ENCODE measurements at places on chromosomes 7 and 10.

DNA sequence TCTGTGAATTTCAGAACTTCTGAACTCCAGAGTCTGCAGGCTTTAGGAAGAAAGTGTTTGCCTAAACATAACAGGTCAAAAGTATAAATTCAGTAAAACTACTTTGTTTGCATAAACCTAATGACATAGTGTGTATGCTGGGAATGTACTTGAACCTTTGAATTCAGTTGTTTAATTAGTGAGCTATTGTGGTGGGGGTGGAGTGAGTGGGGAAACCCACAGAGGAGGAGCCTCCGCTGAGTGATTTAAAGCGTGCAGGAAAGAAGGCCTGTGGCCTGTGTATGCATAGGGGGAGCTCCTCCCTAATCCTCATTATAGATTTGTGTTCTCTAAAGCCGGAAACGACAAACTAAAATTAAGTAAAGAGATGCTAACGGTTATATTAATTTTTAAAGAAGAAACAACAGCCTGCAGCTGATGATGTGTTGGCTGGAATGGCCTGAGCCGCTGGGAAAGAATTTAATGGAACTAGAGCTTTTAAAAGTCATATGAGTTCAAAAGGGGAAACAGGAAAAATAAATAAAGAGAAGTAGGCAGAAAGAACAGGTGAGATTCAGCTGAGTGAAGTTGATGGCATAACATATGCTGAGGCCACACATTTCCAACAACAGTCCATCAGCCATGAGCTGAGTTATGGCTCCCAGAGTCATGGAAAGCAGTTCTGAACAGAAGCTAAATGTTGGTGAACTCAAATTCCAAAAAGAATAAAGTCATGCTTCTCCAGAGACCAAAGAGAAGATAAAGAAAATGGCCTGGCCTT, 595.0 kb downstream of the GRM8 start:
- DNase-seq, result no peak

DNA sequence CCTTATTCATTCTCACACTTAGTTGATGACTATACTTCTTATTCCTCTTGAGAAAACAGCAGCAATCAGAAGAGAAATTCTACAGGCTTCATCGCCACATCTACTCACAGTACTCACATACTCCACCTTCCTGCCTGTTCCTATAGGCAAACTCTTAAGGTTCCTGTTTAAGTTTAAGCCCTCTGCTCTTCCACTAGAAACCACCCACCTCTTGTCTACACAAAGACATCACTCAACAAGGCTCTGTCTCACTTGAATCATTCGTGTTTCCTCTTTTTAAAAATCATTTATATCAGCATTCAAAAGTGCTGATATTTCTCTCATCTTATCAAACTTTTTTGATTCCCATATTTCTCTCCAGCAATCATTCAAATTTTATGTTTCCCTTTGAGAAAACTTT, 85.5 kb upstream of the ADO start:
- DNase-seq, result no peak

DNA sequence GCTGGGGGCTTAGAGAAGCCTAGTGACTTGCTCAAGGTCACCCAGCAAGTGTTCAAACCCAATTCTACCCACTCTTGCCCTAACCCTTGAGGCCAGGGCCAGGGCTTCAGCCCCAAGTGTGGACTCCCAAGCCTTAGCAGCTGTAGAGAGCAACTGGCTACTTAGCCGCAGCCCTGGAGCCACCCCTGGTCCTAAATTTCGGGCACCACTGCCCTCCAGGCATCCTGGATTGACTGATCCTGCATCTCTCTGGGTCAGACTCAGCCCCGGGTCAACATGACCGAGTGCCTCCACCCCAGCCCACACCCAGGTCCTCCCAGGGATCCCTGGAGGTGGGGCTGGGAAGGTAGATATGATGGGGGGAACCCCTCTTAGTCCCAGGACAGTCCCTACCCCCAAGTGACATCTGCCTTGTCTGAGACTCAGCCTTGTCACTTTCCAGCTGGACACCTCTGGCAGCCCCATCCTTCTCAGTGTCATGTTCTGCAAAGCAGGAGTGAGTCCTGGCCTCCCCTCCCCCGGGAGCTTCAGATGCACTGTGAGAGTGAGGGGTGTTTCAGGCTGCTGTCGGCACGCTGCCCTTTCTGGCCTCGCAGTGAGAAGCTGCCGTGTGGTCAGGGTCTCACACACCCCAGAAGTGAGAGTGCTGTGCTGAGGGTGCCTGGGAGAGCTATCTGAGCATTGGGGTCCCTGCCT, 89.8 kb downstream of the ZMIZ1 start:
- no peak for DNase-seq

DNA sequence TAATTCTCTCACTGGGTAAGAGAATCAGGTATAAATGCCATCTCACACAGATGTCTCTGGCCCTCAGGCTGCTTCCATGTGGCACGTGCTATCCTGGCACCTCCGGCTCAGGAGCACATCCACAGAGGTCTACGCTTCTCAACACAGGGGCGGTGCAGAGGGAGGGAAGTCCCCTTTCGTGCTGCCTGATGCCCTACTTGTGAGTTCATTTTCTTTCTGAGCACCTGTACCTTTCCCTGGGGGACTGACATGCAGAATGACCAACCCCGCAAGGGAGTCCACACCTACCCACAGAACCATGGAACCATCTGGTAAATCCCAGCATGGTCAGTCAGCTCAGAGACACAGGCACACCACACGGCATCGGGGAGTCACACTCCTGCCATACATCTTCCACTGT, 99.0 kb upstream of the SAMD8 start:
- no peak for DNase-seq

- no peak for DNase-seq
These were observed 206.3 kb downstream of the THSD7A start for GRCh38 chr7:11625669-11626068.

DNA sequence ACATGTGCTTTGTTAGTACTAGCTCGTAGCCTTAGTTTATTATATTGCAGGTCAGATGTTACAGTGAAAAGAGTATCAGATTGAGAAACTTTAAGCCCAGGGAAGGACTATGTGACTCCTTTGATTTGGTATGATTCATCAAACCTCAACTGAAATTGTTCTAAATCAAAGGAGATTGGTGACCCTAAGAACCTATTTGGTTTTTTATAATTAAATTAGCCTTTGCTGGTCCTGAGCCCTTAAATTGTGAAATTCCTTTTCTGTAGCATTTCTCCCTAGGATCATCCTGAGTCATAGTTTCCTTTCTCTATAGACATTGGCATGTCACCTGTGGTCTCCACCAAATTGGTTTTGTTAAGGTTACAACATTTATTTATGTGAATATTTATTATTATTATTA, 89.7 kb downstream of the POLR1F start:
- no peak for DNase-seq

DNA sequence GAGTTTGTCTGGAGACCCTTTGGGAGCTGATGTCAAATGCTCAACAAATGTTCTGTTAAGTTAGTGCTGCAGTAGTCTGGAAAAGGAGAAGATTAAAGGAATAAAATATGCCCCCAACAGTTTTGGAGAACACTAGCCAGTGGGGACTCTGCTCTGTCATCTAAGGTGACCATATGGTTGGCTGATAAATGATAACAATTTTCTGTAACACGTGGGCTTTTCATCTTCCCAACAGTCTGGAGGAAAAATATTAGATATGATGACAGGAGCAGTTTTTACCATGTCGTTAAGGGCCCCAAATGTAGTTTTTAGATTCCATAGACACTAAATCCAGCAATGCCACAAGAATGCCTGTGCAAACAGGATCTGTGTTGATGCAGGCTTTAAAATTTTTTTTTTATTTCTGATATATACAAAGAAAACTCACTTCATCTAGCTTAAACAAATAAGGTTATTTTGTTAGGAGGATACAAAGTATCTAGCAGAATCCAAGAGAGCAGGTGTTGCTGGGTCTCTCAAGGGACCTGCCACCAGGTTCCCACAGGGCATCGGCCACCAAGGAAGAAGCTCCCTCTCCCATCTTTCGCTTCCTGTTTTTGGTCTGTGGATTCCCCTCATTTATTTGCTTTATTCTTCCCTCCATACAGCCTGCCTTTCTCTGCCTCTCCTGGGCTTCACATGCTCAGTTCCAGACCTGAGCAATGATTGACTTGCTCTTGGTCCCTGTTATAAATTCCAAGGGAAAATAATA, 6.2 kb upstream of the CFAP58 start:
- DNase-seq, result no peak

DNA sequence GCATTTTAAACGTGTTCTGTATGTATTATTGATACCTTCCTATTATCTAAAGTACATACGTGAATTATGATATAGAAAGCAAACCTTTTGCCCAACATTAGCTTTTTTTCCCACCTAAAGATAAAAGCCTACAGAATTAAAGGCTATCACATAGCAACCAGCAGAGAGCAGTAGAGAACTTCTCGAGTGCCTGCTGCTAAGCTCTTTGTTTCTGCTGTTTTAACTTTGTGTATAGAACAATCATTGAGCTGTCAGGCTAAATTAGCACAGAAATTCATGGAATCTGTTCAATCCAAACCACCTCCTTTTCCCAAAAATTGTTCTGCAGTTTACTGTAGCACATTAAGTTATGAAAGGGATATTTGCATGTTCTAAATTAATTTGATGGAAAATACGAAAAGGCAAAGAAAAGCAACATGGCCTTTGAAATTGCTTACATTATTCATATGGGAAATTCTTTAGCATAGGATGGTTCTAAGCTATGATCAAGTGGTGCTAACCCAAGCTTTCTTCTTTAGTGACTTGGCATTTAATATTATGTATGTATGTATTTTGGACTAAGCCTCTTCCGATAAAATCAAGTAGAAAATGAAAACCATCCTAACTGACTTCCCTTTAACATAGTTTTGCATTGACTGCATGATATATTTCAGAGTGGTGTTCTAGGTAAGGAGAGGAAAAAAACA, 1288.5 kb downstream of the GATA3 start:
- peak; percentile 8 for DNase-seq

DNA sequence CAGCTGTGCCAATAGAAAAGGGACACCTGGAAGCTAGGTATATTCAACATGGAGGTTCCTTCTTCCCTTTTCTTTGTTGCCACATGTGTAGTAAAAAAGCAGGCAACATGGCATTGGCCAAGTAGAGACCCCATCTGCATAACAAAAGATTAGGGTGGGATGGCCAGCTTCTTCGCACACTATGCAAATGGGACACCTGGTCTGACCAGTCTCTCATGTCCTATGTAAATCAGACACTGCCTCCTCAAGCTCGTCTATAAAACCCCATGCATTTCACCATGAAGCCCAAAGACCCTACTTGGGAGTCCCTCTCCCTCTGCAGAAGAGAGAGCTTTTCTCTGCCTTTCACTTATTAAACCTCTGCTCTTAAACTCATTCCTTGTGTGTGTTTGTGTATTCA, 53.9 kb downstream of the MYL10 start:
- DNase-seq, result no peak

- DNase-seq, result no peak
These were observed 1.0 kb upstream of the PLXDC2 start for GRCh38 chr10:19815036-19815730.

- no peak for DNase-seq
These were observed 33.4 kb upstream of the NUB1 start for GRCh38 chr7:151308256-151308655.

DNA sequence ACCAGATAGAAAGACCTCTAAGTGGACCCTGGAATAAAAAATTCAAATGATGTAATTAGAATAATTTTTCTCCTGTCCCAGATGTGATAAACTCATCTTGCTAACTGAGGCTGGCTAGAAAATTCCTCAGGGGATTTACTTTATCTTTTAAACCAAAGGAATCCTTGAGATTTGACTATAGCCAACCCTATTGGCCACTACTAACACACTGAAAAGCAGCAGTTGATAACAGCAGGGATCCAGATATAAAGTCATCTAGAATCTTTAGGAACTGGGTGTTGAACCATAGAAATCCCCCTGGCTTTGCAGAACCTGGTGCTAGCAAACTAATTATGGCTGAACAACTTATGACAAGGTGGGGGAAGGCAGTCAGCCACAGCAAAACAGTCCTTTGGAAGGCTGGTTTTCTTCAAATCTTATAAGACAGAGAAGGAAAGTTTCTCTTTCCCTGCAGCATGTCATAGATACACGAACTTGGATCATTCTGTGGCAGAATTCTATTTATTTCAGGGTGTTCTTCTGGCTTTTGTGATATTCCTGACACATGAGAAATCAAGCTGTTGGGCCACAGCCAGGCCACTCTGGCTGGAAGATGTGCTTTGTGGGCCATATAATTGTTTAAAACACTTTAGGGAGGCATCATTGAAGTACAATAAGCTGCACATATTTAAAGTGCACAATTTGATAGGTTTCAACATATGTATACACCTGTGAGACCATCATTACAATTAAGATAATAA, 643.6 kb downstream of the SORCS3 start:
- no peak for DNase-seq

DNA sequence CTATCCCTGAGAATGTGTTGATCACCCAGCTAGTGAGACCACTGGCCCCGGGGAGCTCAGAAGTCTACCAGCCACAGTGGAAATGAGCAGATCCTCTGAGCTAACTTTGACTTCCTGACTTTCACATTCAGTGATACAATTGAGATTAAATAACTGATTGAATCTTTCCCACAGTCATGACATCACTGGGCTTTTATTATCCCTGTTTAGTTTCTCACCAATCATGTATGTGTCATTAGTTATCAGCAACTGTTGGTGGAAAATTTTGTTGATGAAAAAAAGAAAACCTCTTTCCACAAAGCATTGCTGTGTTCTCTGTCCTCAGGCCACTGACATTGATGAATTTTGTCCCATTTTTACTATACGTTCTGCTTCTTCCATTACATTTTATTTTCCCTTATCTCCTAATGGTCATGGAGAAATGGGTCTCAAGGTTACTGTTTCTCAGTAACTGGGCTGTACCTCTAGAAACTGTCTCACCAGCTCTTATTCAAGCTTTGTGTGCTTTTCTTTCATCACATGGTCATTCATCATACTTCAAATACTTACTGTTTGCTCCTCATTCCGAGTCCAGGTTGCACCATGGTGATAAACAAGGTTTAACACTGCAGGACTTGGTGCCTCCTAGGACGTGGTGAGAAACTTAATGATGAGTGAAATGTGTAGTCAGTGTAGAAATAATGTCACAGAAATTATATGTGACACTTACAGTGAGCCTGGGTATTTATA, 304.7 kb downstream of the CDK14 start:
- no peak for DNase-seq

DNA sequence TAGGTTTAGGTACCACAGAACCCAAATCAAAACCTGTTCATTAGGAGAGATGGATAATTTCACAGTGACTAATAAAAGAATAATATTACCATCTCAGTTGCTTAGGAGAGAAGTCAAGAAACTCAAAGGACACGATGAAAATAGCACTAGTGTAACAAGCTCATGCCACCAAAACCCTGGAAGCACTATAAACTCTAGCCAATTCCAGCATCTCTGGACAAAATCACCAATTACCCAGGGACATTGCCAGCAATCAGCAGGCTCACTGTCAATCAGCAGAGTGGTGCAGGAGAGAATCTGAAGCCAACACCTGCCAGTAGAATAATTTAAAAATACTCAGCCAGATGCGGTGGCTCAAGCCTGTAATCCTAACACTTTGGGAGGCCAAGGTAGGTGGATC, 88.9 kb downstream of the ARMH3 start:
- DNase-seq, result no peak

DNA sequence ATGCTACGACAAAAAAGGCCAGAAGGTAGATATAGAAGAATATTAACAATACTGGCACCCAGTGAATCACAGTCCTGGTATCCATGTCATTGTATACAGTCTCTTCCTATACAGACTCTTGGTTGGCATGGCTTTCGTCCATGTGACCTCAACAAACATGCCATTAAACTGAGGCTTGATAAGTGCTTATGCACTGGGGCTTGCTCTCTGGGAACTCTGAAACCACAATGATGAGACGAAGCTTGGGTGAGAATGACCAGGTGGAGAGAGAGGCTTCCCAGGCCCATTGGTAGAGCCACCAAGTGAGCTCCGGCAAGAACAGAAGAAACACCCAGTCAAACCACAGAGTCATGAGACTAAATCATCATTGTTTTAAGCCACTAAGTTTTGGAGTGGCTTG, 33.2 kb downstream of the PNPLA8 start:
- no peak for DNase-seq
